ENCODE measurements at places on chromosomes 1 and 21. TPM values are rescaled to one million over a fixed set of nuclear protein-coding genes. Genes with fewer than 3 reads are reported as not detected.

Gene CACNA1S
- not detected for total RNA-seq

Gene WDR3
- 9.3 TPM for total RNA-seq

Gene GJA4
- 28.5 TPM for total RNA-seq

Gene IFI16
- 101 TPM for total RNA-seq

Gene ATAD3C
- total RNA-seq: not detected

Gene ACKR1
- total RNA-seq: 102 TPM

Gene FCRL3
- total RNA-seq: not detected

Gene PHC2
- 97.2 TPM for total RNA-seq

Gene C1orf185
- total RNA-seq: not detected

Gene KRTAP11-1
- total RNA-seq: not detected

Gene MAP1LC3C
- total RNA-seq: 1.2 TPM

Gene RNF207
- total RNA-seq: 19.4 TPM

Gene NBPF9
- total RNA-seq: 17.2 TPM

Gene EDARADD
- total RNA-seq: 1.2 TPM

Gene GNAT2
- not detected for total RNA-seq

Gene WDR64
- not detected for total RNA-seq

Gene CD48
- 4.7 TPM for total RNA-seq

Gene EPHA2
- 264 TPM for total RNA-seq

All from vagina (tissue), 2 donors.